Thoracic aorta (tissue), 2 donors: ENCODE measurements at places on chromosomes 3 and 15.

DNA sequence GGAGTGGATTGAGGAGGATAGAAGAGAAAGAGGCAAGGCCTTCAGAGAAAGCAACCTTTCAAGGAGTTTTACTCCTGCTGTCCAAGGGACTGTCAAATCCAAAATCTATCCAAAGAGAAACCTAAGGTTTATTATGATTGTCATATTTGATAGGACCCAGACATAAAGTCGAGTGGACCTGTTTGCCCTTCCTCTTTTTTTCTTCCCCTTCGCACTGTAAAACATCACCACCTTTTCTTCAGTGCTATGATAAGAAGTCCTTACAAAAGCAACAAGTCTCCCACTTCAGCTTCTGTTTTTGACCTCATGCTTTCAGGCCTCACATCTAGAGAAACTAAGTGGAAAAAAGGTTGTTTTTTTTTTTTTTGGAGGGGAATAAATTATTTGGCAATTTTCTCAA, 73.0 kb downstream of the TRPC1 start:
- no peak for DNase-seq

GRCh38 chr3:70028361-70028760, 28.8 kb downstream of the SAMMSON start:
- no peak for DNase-seq

GRCh38 chr3:104768886-104769285, 597.8 kb upstream of the ALCAM start:
- no peak for DNase-seq

GRCh38 chr15:70486012-70486411, 277.3 kb downstream of the UACA start:
- DNase-seq: no peak

GRCh38 chr3:11457135-11457534, 184.9 kb downstream of the ATG7 start:
- DNase-seq: no peak

DNA sequence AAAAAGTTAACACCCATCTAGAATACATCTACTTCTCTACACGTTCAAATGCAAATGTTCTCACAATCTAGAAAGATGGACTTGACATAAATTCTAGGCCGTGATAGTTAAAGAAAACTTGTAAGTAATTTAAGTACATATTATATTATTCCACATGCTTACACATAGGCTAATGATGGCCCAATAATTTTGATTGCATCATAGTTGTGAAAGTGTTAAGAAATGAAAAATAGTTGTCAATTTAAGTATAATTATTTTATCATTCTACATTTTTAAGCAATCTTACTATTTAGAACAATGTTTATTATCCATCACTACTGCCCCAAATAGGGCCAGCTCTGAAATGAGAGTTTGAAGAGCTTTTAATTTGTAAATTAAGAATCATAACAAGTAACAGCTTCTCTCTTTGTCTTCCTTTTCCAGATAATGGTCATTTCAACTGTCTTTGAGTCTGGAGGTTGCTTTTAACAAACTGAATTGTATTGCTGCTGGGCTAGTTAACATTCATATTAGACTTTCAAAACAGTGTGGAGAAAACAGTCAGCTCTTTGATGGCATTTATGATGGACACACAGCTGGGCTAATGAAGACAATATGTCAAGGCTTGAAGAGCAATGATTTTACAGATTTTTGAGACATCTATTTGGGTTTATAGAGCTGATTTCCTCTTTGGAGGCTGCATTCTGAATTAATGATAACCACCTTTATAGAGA, 246.1 kb upstream of the KCNH8 start:
- DNase-seq: no peak

- DNase-seq: no peak
Observed at GRCh38 chr15:64425221-64425620, 35.2 kb upstream of the ZNF609 start.

DNA sequence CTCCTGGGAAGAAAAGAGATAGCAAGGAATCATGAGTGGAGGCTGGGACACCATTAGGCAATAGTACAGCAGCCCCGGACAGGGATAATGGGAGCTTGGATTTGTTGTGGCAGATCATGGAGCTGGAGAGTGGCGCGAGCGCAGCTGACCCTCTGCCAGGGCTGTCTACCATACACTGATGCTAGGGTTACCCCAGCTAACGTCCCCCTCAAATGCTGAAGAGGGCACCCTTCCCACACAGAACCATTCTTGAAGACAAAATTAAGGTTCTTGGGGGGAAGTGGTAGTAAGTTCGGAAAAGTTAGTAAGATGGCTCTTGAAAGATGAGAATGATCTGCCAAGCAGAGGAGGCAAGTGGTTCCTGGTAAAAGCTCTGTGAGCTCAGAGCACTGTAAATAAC, 61.1 kb downstream of the ST3GAL6 start:
- no peak for DNase-seq

DNA sequence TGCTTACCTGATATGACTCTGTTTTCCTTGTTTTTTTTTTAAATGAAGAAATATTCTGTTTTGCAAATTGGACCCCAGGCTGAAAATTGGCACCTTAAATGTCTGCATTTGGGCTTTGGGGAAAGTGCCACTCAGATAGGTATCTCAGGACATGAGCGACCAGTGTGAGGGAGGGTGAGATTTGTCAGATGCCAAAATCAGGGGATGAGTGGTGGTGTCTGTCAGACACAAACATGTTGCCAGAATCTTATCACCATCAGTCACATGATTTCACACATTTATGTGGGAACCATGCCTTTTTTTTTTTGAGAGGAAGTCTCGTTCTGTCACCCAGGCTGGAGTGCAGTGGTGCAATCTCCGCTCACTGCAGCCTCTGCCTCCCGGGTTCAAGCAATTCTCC, 75.6 kb upstream of the OSBPL11 start:
- DNase-seq: no peak

GRCh38 chr3:178875836-178876235, 195.8 kb downstream of the ZMAT3 start:
- DNase-seq: no peak

GRCh38 chr3:191901741-191902140, 440.8 kb downstream of the PYDC2 start:
- no peak for DNase-seq

DNA sequence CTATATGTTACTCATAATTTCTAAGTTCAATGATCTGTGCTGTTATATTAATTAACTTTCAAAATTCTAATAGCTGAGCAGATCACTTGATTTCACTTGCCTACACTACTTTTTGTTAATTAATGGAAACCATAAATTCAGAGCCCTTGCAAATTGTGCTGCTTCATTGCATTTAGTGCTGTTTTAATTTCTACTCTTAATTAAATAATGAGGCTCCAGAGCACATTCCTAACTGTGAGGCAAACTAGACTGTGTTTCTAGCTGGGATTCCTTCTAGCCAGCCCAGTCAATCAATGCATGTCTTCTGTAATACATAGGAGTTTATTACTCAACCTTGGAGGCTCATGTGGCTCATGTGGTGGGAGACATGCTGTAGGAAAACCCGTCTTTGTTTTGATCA, 301.1 kb upstream of the GOLIM4 start:
- DNase-seq: no peak

DNA sequence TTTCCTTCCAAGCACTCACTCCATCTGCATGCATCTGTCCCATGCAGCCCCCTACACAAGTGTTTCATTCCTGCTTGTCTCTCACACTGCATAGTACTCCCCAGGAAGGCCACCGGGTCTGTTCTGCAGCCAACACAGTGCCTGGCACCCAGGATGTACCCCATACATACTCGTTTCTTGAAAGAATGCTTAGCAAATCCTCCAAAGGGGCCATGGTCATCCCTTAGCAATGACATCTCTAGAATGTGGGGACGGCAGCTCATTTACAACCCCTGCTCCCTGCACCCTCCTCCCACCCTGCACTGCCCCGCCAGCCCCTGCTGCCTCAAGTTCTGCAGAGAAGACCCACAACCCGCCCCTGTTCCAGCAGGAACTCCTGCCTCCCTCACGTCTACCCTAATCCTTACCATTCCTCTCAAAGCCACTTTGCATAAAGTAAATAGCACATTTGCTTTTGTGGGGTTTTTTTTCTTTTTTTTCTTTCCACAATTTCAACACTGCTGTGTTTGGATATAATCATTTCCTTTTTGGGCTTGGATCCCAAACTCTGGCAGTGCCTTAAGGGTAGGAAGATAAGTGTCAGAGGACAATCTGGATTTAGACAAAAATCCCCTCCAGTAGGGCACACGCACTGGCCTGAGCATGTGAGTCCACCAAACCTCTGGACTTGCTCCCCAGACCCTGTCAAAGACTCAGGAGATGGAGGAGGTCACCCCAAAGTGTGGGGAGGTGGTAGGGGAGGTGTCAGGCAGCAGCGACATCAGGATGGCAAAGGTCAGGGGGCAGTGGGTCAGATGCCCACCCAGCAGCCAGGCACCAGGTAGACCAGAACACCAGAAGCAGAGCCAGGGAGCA, 68.4 kb downstream of the MEGF11 start:
- DNase-seq: no peak

DNA sequence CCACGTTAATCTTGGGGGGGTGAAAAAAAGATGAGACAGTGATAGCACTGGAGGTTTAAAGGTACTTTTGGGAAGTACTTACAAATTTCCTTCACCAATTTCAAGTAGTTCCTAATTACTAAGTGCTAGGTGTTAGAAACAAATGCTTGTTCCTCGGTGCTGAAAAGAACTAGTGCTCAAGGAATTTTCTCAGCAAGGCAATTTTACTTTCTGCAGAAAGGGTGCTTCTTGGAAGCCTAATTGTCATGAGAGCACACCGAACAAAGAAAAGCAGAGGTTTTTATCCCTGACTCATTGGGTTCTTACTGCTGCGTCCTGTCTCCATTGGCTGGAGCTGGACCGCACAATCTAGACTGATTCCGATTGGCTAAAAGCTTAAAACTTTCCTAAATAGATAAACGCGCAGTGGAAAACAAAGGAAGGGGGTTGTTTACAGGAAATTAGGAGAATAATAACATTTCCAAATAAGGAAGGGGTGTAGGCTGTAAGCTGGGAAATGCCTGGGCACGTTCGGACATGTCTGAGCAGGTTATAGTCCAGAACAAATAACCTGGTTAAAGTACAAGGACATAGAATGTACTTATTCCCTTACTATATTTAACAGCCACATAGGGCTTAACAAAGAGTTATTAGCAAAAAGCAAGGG, 49.6 kb downstream of the CHD2 start:
- DNase-seq: no peak

DNA sequence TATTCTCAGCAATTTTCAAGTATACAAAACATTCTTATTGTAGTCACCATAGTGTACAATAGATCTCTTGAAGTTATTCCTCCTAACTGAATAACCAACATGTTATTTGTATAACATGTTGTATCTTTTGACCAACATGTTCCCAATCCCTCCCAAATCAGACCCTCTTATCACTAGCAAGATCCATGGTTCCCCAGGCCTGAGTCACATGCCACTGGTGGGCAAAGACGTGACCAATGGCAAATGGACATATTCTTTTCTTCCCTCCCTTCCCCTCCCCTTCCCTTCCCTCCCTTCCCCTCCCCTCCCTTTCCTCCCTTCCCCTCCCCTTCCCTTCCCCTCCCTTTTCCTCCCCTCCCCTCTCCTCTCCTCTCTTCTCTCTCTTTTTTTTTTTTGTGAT, 45.4 kb downstream of the AMOTL2 start:
- no peak for DNase-seq

DNA sequence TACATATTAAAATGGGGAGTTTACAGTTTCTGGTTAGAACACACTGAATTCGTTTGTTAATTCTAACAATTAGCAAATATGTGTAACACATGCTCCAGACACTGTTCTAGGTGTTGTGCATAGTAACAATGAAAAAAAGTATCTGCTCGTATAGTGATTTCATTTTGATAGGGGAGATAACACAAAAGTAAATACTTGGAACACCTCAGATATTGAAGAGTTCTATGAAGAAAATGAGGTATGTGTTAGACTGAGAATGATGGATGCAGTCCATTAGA, 6.8 kb upstream of the TMF1 start:
- no peak for DNase-seq

GRCh38 chr15:79035814-79036213, 54.8 kb downstream of the RASGRF1 start:
- DNase-seq: no peak

GRCh38 chr3:33749546-33750210, 31.6 kb upstream of the CLASP2 start:
- no peak for DNase-seq

- no peak for DNase-seq
Observed at GRCh38 chr15:69539345-69539744, 86.7 kb downstream of the RPLP1 start.

- DNase-seq: no peak
Observed at GRCh38 chr3:45123581-45124269, 22.5 kb downstream of the CDCP1 start.
